Stimulated activated CD4-positive, alpha-beta T cell treated with anti-CD3 and anti-CD28 coated beads, Interleukin-15, amount 100 ng/mL, for 1 hour (primary cell): ENCODE measurements at places on chromosomes 2 and 18.

GRCh38 chr2:182548031-182548950, 121.5 kb upstream of the PDE1A start:
- no peak for DNase-seq

DNA sequence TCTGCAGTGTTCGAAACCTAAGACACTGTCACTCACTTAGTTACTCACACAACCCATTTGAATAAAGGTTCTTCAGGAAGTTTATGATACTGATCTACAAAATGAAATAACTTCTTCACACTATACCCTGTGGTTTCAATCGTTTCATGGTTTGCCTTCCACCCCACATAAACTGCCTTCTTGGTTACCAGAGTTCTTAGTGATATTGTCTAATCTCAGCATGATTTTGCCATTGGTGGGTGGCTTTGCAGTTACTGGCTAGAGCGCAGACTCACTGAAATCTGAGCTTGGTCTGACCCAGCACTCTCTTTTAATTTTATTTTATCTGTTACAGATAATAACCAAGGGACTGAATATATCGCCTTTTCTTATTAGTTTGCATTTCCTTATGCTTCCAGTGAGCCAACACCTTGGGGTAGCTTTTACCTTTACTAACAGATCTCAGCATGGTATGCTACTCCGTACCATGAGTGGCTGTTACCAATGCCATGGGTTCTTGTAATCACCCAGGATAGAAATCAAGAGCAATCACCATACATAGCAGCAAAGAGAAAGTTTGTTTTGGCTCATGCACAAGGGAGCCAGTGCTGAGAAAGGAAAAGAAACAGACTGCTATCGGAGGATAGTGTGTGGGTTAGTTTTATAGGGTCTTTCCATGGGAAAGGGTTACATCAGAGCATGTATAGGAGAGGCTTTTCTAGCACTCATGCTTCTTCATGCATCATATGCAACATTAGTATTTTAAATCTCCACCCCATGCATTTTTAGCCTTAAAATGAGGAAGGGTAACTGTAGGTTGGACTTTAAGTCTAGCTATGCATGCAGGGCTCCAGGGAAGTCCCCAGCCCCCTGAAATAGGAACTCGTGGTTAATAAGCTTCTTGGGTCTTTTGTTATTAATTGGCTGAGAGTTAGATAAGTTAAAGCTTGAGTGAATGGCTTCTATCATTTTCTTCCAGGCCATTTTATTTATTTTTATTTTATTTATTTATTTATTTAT, 33.3 kb downstream of the ANXA4 start:
- DNase-seq, result no peak

DNA sequence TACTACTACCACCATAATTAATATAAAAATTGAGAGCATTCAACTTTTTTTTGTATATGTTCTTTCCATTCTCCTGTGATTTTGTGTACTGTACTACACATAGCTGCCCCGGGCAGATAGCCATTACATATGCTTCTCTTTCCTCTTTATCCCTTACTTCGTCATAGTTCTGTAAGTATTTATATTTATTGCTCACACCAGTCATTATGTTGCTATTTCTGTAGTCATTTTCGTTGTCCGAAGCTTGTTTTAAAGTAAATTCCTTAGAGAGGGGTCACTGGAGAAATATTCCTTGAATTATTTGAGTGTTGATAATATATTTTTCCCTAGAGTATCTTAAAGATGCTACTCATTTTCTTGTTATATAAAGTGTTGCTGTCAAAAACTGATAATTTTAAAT, 144.0 kb downstream of the CLIP4 start:
- DNase-seq, result no peak

DNA sequence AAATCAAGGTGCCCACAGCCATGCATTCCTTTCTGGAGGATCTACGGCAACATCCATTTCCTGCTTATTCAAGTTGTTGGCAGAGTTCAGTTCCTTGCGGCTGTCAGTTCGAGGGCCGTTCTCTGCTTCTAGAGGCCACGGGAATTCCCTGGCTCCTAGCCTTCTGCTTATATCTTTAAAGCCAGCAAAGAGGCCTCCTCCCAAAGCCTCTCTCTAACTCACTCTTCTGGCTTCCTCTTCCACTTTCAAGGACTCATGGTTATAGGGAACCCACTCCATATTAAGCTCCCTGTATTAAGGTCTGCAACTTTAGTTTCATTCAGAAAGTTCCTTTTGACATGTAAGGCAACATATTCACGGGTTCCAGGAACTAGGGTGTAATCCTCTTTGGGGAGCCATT, 150.1 kb upstream of the RMP24 start:
- DNase-seq, result no peak

DNA sequence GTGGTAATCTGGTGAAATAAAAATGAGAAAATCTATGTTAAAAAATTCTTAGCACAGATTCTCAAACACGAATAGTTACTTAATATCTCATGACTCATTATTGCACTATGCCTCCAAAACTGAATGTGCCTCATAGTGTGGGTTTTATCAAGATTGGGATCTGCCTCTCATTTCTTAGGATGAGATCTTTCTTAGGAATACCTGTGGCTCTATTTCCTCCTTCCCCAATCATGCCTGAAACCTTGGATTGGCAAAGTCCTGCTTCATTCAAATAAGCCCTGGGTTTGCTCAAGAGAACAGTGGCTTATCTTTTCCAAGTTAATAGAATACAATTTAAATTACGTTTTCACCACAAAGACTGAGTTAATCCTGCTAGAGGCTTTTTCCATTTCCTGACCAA, 100.3 kb downstream of the DPP10 start:
- DNase-seq, result no peak

- DNase-seq, result no peak
Observed at GRCh38 chr18:48172226-48173006, 236.8 kb downstream of the ZBTB7C start.

GRCh38 chr2:151946899-151947812, 118.9 kb upstream of the ARL5A start:
- DNase-seq, result no peak

DNA sequence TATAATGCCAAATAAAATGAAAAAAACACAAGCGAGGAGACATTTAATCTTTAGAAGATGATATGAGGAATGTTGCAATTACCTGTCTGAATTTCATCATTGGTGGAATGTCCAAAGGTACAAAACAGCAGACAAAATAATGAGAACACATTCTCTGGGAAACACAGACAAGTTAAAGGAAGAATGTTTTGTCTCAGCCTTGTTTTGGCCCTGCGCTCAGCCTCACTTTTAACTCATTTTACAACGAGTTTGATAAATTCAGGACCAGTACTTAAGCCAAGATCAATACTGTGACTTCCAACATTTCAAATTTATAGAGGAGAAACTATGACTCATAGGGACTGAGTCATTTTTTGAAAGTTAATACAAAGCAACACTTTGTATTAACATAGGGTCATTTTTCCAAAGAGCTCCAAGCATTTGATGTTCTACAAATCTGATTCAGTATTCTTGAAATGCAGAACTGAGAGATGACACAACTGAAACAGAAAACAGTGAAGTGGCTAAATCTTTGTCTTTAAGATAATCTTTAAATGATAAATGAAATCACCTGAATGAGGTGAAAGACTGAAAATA, 833.2 kb upstream of the CHAC2 start:
- DNase-seq, result no peak

DNA sequence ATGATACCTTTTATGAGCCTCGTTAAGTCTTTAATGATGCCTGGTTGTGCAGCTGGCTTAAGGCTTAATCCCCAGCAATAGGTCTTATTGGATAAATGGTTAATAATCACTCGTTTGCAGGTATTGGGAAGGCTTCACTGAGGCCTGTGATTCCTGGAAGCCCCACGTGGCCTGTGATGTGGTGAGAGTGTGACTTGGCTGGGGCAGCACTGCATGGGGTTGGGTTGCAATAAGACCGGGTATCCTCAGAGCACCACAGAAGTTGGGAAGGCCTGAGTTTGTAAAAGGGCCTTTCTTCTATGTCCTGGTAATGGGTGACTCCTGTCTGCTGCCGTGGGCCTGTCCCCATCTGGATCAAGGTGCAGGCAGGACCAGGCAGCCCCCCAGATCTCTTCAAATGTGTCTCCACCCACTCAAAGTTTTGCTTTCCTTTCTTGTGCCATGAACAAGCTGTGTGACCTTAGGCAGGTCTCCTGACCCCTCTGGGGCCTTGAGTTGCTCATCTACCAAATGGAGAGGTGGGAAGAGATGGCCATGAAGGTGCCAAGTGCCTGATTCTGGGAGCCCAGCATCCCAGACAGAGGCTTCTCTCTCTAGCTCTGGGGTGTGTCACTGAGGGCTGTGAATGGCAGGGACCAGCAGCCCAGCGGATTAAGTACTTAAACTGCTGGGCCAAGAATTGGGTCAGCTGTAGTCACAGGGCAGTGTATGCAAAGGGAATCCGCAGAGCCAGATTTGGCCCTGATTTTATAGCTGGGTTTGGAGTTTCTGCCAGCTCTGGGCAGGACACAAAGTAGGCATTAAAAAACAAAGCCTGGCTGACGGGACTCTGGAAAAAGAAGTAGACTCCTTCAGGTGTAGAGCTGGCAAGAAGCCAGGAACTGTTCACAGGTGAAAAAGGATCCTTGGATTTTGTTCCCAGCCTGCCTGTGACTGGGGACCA, 24.4 kb downstream of the LBH start:
- DNase-seq, result no peak

- no peak for DNase-seq
Observed at GRCh38 chr2:225074366-225074765, 32.1 kb upstream of the DOCK10 start.

DNA sequence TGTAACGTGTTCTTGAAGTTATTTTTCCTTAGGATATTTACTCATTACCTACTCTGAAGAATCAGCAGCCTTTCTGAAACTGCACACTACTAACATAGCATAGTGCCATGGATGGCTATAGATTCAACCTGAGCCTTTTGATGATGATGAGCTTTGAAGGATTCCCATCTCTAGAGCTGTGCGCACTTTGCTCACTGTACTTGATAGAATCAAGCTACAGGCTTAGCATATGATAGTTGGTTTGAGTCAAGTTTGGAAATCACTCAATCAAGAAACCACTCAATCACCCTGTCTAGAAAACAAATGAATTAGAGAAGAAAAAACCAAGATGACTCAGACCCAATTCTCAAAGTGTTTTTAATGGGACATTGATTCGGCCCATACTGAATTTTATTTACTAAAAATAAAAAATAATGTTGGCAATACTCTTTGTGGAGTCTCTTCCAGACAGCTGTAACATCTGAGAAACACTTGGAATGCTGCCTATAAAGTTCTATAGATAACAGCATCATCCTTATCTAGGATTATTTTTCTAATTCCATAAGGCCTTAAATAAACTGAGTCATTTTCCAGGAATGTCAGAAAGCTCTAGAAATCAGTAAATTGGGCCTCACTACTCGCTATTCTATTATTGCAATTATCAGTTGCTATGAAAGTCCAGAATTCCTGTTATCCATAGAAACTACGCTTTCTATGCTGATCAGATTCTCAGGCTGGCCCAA, 259.0 kb upstream of the ERBB4 start:
- DNase-seq, result no peak
